RWPE2 (cell line): ENCODE measurements at places on chromosomes 2 and 18.

- H3K27me3 ChIP-seq, result peaks cover 3% of the 10 kb centered on the region
- no peak overlapping the region for H3K27ac ChIP-seq
- H3K36me3 ChIP-seq, result no peaks in the 10 kb centered on the region
Measured at GRCh38 chr2:76469066-76469465, 758.4 kb upstream of the GCFC2 start.

GRCh38 chr2:226308986-226309385 is 490.6 kb downstream of the IRS1 start:
- H3K27me3 ChIP-seq, result no peaks in the 10 kb centered on the region
- DNase-seq, result no peak
- H3K4me1 ChIP-seq, result peaks cover 2% of the 10 kb centered on the region

DNA sequence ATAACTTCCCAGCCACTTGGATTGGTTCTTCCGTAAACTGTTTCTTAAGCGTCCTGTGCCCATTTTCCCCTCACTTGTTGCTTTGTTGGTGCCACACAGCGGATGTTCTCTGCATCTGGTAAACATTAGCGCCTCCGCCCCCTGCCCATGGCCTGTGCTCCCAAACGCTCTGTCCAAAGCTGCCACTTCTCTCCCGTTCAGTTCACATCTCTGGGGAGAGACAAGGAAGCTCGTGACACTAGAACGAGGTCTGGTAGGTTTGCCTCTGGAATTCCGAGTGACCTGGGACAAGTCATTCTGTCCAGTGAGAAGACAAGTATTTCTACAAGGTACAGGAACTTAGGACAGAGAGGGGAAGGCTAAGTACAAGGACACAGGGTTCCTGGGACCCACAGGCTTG is 9.4 kb downstream of the COPS9 start:
- H3K4me1 ChIP-seq, result no peaks in the 10 kb centered on the region
- DNase-seq, result no peak
- H3K36me3 ChIP-seq, result peaks cover 22% of the 10 kb centered on the region

DNA sequence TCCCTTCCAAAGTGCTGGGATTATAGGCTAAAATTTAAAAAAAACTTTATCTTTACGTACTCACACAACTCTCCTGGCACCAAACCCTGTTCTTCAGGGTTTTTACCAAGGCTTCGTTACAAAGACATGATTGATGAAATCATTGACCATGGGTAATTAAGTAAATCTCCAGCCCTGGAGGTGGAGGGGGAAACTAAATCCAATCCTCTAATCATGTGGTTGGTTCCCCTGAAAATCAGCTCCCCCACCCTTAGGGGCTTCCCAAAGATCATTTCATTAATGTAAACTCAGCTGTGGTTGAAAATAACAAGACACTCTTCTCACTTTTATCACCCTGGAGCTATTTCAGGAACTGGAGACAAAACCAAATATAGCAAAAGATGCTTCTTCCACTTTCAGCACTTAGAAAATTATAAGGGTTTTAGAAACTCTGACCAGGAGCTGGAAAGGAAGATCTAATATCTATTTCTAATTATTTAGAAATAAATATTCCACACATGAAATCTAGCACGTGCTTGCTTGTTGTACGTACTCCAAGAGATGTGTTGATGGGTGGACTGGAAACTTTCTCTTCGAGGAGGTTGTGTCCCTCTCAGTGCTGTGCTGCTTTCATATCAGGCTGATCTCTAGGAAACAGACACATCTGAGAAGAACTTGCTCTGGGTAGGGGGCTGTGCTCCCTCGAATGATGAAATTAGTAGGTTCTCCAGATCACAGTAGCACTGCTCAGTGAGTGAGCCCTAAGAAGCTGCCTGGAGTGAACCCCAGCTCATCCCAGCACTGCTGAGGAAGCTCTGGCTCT is 67.2 kb downstream of the SMAD4 start:
- H3K27ac ChIP-seq, result no peak overlapping the region
- no peak overlapping the region for H3K4me3 ChIP-seq
- H3K36me3 ChIP-seq, result no peaks in the 10 kb centered on the region
- no peaks in the 10 kb centered on the region for H3K27me3 ChIP-seq
- DNase-seq, result no peak

GRCh38 chr2:118832071-118832790 is 15.2 kb downstream of the EN1 start:
- peaks cover 92% of the 10 kb centered on the region for H3K27me3 ChIP-seq
- no peak for DNase-seq
- no peak overlapping the region for H3K4me3 ChIP-seq
- no peaks in the 10 kb centered on the region for H3K4me1 ChIP-seq
- no peak overlapping the region for H3K27ac ChIP-seq

- H3K27me3 ChIP-seq, result no peaks in the 10 kb centered on the region
- DNase-seq, result no peak
- no peak overlapping the region for H3K4me3 ChIP-seq
- H3K36me3 ChIP-seq, result peaks cover 60% of the 10 kb centered on the region
Measured at GRCh38 chr2:200466425-200467418, 43.1 kb downstream of the KCTD18 start.

DNA sequence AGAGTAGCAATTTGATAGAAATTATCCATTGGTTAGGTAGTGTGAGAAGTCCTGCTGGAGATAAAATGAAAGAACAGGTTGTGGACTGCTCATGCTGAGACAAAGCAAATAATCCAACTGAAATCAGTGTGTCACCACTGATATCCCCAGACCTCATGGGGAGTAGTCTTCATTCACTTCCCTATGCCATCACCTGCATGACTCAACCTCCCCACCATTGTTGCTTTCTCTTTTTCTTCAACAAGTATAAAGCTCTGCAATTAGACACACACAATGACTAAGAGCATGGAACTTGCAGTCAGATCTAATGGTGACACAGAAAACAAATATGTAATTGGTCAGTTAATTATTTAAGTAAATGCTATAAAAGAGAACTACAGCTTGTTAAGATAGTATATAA is 475.3 kb downstream of the RIT2 start:
- no peak overlapping the region for H3K27ac ChIP-seq
- H3K4me1 ChIP-seq, result no peaks in the 10 kb centered on the region
- DNase-seq, result no peak
- no peaks in the 10 kb centered on the region for H3K36me3 ChIP-seq
- no peak overlapping the region for H3K4me3 ChIP-seq

DNA sequence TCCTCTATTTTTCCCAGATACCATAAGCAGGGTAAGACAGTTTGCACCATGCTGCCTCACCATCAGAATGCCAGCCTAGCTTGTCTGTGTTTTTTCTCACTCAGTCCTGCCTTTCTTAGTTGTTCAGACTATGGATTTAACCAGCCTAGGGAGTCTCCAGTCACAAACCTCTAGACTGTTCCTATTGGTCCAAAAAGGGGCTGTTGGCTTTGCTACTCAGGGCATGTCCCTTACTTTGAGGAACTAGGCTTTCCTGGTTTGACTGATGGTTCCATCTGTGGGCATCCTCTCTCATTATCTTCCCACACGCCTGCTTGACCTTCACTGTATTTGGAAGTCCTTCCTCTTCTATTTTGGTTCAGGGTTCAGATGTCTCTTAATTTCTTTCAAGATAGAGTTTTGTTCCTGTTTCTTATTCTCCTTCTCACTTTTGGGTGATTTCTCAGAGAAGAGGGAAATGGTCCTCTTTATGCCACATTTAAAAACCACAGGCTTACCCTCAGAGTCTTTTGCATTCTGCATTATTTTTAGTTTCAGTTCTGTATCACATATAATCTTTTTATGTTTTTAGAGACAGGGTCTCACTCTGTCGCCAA is 31.3 kb upstream of the TMEM131 start:
- H3K27ac ChIP-seq, result no peak overlapping the region
- no peak overlapping the region for H3K4me3 ChIP-seq
- no peaks in the 10 kb centered on the region for H3K36me3 ChIP-seq

GRCh38 chr2:177172034-177172880 is 40.3 kb upstream of the HNRNPA3 start:
- peaks cover 50% of the 10 kb centered on the region for H3K4me1 ChIP-seq
- DNase-seq, result no peak
- H3K4me3 ChIP-seq, result no peak overlapping the region
- H3K27ac ChIP-seq, result peak overlapping the region; percentile 93

DNA sequence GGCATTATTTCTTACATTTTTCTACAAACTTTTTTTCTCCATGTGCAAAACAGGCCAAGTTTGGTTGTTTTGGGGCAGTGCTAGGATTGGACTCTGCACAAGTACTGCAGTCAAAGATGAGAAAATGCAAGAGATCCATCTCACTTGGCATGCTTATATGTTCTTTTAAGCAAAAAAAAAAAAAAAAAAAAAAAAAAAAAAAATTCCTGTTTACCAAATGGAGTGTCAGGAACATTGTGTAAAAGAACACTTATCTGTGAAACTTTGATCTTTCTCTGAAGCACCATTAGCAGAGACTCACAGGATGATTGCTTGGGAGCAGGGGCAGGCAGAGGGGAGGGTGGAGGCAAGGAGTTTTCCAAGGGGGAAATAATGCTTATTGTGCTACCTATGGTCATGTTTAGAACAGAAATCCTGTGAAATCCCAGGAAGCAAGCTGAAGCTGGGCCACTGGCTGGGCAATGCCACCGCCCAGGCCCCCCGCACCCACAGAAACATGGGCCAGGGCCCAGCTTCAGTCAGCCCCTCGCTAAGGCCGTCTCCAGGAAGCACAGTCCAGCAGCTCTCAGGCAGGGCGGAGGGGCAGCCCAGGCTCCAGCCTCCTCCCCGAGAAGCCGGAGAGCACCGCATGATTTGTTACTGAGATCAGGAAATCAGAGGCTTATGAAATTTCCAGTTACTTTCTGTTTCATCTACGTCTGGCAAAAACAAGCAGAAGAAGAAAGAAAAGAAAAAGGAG is 229.4 kb downstream of the ZNF516 start:
- no peak overlapping the region for H3K27ac ChIP-seq
- H3K36me3 ChIP-seq, result no peaks in the 10 kb centered on the region
- no peaks in the 10 kb centered on the region for H3K4me1 ChIP-seq
- no peaks in the 10 kb centered on the region for H3K27me3 ChIP-seq

DNA sequence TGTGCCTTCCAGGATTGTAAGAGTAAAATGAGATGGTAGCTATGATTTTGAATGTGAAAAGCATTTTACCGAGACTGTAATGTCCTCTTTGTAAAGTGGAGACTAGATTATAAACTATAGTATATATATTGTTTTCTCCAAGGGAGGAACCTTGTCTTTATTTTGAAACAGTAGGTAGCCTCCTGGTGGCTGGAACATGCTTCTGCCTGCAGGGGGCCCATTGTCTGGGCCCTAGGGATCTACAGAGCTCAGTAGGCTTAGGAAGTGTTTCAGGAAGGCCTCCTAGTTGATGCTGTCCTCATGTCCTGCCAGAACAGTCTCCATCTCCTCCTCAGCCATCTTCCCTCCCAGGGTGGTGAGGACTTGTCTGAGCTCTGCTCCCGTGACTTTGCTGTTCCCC is 3.0 kb downstream of the PIKFYVE start:
- H3K4me3 ChIP-seq, result no peak overlapping the region
- no peaks in the 10 kb centered on the region for H3K27me3 ChIP-seq
- H3K27ac ChIP-seq, result no peak overlapping the region
- peaks cover 10% of the 10 kb centered on the region for H3K4me1 ChIP-seq
- DNase-seq, result no peak
- H3K36me3 ChIP-seq, result peaks cover 28% of the 10 kb centered on the region

GRCh38 chr2:201734111-201734510 is 35.7 kb upstream of the MPP4 start:
- peaks cover 62% of the 10 kb centered on the region for H3K36me3 ChIP-seq
- H3K27ac ChIP-seq, result no peak overlapping the region
- no peaks in the 10 kb centered on the region for H3K27me3 ChIP-seq
- no peak for DNase-seq
- H3K4me1 ChIP-seq, result peaks cover 8% of the 10 kb centered on the region

GRCh38 chr2:68693951-68694350 is 40.7 kb upstream of the ARHGAP25 start:
- H3K4me3 ChIP-seq, result no peak overlapping the region
- H3K27ac ChIP-seq, result no peak overlapping the region
- no peaks in the 10 kb centered on the region for H3K36me3 ChIP-seq

- no peaks in the 10 kb centered on the region for H3K27me3 ChIP-seq
- H3K4me1 ChIP-seq, result peaks cover 10% of the 10 kb centered on the region
- DNase-seq, result no peak
- no peaks in the 10 kb centered on the region for H3K36me3 ChIP-seq
Measured at GRCh38 chr2:16656784-16657391, 8.7 kb downstream of the CYRIA start.

- no peak for DNase-seq
- H3K36me3 ChIP-seq, result no peaks in the 10 kb centered on the region
- no peak overlapping the region for H3K4me3 ChIP-seq
- no peak overlapping the region for H3K27ac ChIP-seq
Measured at GRCh38 chr2:30305235-30305634, 73.9 kb downstream of the LBH start.

DNA sequence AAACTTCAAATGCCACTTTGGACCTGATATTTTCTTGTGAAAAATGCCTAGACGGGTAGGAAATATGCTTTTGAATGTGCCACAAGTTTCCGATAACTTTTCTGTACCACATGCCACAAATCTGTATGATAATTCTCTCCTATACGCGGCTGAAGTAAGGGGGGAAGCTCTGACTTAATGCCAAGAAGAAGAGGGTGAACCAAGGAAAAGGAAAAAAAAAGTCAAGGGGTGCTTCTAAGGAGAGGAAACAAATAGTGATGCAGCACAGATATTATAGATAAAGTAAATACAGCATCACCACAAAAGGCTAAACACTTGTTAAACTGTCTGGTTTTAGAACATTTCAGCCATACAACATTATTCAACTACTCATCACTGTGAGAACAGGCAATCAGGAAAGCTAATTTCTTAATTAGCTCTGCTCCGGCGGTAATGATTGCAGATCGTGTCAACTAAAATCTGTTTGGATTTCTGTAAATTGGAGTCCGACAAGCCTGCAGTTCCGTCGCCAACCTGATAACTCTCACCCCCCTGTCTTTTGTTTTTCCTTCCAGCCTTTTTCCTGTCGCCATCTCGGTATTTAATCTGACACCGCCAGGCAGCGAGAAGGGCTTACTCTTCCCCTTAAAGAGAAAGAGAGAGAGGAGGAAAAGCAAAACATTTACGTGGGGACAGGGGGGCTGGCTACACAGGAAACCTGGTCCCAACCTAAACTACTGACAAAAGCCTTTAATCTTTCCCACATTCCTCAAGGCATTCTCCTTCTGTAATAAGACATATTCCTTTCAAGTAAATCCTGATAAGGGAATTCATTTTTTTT is 67.5 kb downstream of the ZEB2 start:
- no peaks in the 10 kb centered on the region for H3K36me3 ChIP-seq
- no peaks in the 10 kb centered on the region for H3K4me1 ChIP-seq
- DNase-seq, result no peak
- H3K27ac ChIP-seq, result no peak overlapping the region
- H3K27me3 ChIP-seq, result no peaks in the 10 kb centered on the region

DNA sequence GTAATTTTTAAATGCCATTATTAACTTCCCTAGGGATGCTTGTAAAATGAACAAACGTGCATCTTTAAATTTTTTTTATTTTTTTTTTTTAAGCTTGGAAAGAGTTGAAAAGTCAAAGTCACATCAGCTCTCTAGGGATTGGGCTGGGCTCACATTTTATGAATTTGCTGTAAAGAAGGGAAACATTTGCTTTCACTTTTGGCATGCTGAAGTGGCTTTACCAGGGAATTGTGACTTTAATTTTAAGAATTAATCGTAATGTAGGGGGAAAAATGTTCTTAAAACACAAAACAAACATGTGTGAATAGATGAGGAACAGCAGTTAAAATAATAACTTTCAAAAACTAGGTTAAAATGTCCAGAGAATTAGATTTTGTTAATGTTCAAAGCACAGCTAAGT is 123.0 kb downstream of the AGAP1 start:
- no peak overlapping the region for H3K27ac ChIP-seq
- H3K4me3 ChIP-seq, result no peak overlapping the region
- no peak for DNase-seq

- no peaks in the 10 kb centered on the region for H3K4me1 ChIP-seq
- no peak for DNase-seq
- no peaks in the 10 kb centered on the region for H3K36me3 ChIP-seq
- no peaks in the 10 kb centered on the region for H3K27me3 ChIP-seq
- H3K27ac ChIP-seq, result no peak overlapping the region
Measured at GRCh38 chr2:232535761-232536530, 3.5 kb upstream of the CHRNG start.
